Activated CD4-positive, alpha-beta T cell treated with anti-CD3 and anti-CD28 coated beads for 24 hours (primary cell): ENCODE measurements at places on chromosomes 5 and 9.
A peak's percentile ranks its signal among the peaks of the same experiment; 100 is the strongest.

- no peak for DNase-seq
Observed at GRCh38 chr5:57566914-57567313, 84.3 kb upstream of the ACTBL2 start.

GRCh38 chr9:84756171-84756570 lies 86.6 kb downstream of the NTRK2 start:
- DNase-seq: no peak

- no peak for DNase-seq
Observed at GRCh38 chr5:177368869-177369644, 11.3 kb downstream of the RGS14 start.

GRCh38 chr9:32579706-32580331 lies 6.9 kb upstream of the NDUFB6 start:
- peak; percentile 73 for DNase-seq

DNA sequence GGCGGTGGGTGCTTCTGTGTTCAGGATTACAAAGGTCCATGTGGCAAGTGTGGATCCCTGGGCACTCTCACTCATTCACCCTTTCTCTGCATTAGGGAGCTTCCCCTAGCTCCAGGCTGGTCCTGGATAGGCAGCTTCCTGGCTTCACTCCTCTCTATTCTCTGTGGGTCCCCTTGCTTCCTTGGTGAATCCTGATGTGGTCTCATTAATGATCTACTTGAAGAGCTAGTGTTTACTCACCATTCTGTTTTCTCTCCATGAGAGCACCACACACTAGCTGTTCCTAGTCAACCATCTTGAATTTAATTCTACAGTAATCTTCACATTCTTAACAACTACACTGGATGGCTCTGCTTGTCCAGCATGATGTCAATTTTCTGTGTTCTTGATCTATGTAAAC lies 90.0 kb upstream of the PLPPR1 start:
- no peak for DNase-seq

DNA sequence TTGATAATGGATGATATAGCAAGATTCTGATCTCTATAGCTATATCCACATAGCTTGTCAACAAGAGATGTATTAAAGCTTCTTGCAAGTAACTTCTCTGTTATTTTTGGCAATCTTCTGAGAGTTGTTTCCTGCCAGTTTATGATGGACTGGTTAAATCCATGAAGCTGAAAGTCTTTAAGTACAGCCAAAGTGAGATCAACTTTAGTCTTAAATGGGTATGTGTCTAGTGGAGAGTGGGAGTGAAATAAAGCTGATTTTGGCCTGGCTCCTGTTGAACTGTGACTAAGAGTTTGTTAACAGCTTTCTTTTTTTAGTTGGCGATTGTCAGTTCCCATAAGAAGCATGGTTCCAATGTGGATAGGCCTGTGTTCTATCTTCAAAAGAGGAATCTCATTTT lies 350.9 kb upstream of the PCSK5 start:
- no peak for DNase-seq

- DNase-seq: no peak
Observed at GRCh38 chr9:137070906-137071275, 534 bp upstream of the SAPCD2 start.

- peak; percentile 49 for DNase-seq
Observed at GRCh38 chr9:96686638-96687335, 31.7 kb upstream of the PRXL2C start.

DNA sequence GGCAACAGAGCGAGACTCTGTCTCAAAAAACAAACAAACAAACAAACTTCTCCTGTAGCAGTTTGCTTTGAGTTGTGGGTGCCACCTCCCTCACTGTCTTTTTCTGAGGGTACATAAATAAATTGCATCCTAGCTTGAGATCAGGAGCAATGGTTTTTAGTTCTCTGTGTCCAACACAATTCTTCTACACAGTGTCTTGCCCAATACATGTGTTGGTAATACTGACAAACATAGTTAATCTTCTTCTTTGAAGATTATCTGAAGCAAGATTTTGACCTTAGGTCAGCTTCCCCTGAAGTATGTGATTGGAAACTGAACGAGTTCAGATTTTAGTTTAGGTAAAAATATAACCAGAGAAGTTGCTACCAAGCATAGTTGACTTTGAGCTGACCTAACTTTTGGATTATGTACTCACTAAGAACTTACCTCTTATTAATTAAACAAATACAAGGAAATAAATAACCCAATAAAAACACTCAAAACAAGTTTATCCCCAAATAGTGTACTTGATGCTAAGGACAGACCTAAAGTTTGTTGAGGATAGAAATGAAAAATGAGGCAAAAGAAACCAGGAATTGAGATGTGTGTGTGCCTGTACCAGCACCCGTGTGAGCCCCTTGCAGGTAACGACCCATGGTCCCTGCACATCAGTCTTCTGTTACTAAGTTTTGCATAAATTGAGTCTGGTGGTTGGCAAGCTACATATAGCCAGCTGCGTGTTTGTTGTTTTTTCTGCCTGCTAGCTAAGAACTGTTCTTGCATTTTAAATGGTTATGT lies 16.2 kb downstream of the TJP2 start:
- no peak for DNase-seq

- no peak for DNase-seq
Observed at GRCh38 chr5:71809446-71809845, 90.4 kb downstream of the CARTPT start.

DNA sequence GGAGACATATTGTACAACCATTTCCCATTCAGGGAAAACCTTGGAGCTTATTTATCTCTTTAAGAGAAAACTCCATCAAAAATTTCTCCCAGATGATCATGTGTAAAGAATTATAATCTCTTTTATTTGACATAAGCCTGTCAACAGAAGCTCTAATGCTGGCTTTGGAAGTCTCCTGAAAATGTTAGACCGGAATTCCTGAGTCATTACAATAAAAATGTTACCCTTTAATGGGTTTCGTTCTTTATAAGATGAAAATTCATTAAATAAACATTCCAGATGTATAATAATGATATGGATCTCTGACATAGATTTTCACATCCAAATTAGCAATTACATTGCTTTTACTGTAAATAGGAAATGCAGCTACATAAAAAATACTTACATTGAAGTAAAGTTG lies 1036.4 kb downstream of the EFNA5 start:
- DNase-seq: no peak

DNA sequence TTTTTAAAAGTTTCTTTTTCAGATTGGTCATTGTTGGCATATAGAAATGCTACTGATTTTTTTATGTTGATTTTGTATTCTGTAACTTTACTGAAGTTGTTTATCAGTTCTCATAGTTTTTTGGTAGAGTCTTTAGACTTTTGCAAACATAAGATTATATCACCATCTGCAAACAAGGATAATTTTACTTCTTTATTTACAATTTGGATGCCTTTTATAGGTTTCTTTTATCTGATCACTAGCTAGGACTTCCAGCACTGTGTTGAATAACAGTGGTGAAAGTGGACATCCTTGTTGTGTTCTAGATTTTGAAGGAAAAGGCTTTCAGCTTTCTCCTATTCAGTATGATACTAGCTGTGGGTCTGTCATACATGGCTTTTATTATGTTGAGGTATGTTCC lies 170.3 kb downstream of the WDR70 start:
- DNase-seq: no peak

DNA sequence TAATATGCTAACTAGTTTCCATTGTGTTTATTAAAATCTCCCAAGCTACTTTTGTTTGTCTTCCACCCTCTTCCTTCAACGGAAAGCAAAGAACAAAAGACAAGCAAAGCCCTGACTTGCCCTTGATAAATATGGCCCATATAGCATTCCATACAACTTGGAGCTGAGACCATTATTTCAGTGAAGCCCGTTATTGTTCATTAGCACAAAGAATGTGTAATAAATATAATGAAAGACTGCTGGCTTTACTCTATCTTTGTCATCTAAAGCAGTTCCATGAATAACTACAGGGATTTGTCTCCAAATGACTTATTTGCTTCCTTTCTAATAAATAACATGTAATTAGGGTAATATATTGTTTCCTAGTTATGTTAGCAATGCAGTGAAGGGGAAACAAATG lies 270.7 kb upstream of the TLE4 start:
- no peak for DNase-seq

GRCh38 chr5:157342822-157343402 lies 77.0 kb downstream of the CYFIP2 start:
- DNase-seq: peak; percentile 30

DNA sequence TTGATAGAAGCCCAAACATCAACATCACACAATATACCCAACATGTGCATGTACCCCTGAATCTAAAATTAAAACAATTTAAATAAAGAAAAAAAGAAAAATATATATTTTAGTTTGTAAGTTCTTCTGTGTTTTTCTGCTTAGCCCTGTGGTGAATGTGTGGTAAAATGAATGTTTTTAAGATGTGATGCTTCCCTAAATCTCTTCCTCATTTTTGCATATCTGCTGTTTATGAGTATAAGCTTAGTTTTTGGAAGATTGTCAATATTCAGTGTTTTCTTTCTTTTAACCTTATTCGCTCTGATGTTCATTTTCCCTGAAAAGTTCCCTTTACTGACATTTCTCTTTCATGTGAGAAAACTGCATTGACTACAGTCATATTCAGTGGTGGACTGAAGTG lies 44.4 kb upstream of the DAB2 start:
- no peak for DNase-seq

GRCh38 chr9:135887585-135888050 lies 19.7 kb downstream of the CAMSAP1 start:
- peak; percentile 21 for DNase-seq

- DNase-seq: no peak
Observed at GRCh38 chr9:104725014-104725413, 22.5 kb upstream of the NIPSNAP3A start.

- DNase-seq: no peak
Observed at GRCh38 chr9:77472646-77473045, 175.5 kb downstream of the GNA14 start.

GRCh38 chr9:6230037-6230780 lies 14.6 kb downstream of the IL33 start:
- no peak for DNase-seq

DNA sequence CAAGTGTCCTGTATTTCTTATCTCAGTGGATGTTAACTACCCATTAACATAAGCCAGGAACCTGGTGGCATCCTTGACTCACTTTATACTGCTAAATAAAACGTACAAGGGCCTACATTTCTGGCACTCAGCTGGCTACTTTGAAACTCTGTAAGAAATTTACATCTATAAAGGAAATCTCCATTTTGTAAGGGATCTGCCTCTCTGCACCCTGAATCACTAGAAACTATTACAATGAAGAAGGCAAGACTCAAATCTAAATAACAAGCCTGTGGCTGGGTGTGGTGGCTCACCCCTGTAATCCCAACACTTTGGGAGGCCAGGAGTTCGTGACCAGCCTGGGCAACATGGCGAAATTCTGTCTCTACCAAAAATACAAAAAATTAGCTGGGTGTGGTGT lies 51.5 kb downstream of the RAPGEF1 start:
- DNase-seq: no peak

DNA sequence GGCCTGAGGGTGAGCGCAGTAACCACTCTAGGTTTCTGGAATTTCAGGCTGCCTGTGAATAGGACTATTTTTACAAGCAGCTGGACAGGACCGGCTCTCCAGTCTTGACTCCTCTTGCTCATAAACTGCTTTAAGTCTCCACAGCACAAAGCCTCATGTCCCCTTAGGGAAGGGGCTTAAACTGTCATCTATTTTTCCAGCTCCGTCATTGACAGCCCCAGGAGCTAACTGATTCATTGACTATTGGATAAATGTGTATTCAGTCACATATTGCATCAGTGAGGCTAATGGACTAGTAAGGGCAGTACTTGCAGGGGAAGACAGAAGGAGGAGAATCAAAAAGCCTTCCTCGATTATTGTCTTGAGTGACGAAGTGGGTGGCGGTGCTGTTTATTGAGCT lies 719.4 kb upstream of the ADAMTS16 start:
- DNase-seq: no peak

GRCh38 chr5:159704160-159704559 lies 212.1 kb upstream of the ADRA1B start:
- DNase-seq: no peak

- DNase-seq: no peak
Observed at GRCh38 chr5:107469485-107470294, 201.0 kb downstream of the EFNA5 start.

DNA sequence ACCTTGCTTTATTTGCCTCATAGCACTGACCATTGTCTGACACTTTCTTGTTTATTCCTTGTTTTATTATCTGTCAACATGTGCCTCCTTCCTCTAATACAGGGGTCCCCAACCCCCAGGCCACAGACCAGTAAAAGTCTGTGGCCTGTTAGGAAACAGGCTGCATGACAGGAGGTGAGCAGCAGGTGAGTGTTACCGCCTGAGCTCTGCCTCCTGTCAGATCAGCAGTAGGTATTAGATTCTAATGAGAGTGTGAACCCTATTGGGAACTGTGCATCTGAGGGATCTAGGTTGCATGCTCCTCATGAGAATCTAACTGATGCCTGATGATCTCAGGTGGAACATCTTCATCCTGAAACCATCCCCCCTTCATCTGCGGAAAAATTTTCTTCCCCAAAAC lies 228.0 kb downstream of the HINT1 start:
- no peak for DNase-seq
